Right lung (tissue), 10 donors: ENCODE measurements at places on chromosomes 2 and 18. TPM values are rescaled to one million over a fixed set of nuclear protein-coding genes. Genes with fewer than 3 reads are reported as not detected.

DPP10 gene
- polyA plus RNA-seq, result 3.5 TPM

PARD6G gene
- polyA plus RNA-seq, result 20.4 TPM

SLC4A5 gene
- 8.5 TPM for polyA plus RNA-seq

IL36G gene
- 0.42 TPM for polyA plus RNA-seq

DNA sequence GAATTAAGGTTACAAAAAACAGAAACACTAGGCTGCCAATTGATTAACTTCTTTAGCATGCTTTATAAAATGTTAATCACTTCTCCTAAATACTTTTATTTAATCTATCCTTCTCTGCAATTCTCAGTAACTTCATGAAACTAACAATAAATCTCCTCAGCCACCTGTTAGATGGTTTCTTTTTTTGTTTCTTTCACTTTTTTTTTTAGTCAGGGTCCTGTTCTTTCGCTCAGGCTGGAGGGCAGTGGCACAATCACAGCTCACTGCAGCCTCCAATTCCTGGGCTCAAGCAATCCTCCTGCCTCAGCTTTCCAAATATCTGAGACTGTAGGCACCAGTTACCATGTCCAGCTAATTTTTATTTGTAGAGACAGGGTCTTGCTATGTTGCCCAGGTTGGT, 213.4 kb upstream of the STK17B start:
- no peak for DNase-seq

DNA sequence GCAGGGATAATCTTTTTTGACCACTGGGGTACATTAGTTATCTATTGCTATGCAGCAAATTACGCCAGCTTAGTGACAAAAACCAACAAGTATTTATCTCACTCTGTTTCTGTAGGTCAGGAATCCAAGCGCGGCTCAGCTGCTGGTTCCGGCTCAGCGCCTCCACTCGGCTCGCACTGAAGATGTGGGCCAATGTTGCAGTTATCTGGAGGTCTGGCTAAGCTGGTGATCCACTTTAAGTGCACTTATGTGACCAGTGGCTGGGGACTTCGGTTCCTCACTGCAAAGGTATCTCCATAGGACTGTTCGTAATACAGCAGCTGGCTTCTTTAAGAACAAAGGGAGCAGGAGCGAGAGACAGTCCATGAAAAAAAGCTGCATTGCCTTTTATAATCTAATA, 591.9 kb downstream of the TMEM182 start:
- no peak for DNase-seq
